IPS-NIHi11 (cell line): ENCODE measurements at places on chromosomes 2 and 18.

- no peak for DNase-seq
These were observed 118.8 kb downstream of the LDLRAD4 start for GRCh38 chr18:13337369-13337768.

DNA sequence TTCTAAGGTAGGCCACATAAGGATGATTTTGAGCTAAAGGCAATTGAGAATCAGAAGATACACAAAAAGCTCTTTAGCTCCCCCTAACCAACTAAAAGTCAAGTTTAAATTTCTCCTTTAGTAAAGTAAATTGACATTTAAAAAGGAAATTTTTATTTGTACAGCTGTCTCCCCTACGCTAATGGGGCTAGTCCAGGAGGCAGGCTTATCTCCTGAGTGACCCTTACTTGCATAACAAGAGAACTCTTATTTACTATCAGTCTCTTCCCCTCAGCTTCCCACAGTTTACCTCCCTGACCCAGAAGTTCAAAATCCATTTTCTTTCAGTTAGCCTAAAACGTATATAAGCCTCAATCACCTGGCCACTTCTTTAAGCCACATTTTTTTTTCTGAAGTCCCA is 1002.8 kb upstream of the NRXN1 start:
- DNase-seq, result no peak

- DNase-seq, result no peak
These were observed 804.5 kb downstream of the TDRD15 start for GRCh38 chr2:21928292-21928691.

DNA sequence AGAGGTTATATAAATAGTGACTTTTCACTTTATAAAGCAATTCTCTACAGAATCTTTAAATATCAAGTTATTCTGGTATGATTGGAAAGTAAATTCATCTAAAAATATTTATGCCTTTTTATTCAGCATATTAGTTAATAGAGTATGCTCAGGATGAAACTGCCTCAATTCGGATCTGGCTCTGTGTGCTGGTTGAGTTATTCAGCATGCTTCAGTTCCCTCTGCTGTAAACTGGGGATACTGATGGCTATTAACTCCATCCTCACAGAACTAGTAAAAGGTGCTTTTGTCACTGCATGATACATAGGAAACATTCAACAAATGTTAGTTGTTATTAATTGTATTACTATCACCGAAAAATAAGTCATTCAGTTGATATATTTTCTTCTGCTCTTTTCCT is 250.3 kb downstream of the NRXN1 start:
- no peak for DNase-seq

- DNase-seq, result no peak
These were observed 43.6 kb downstream of the MRPS5 start for GRCh38 chr2:95077861-95078603.

- no peak for DNase-seq
These were observed 62.0 kb upstream of the CAB39 start for GRCh38 chr2:230650585-230651137.

DNA sequence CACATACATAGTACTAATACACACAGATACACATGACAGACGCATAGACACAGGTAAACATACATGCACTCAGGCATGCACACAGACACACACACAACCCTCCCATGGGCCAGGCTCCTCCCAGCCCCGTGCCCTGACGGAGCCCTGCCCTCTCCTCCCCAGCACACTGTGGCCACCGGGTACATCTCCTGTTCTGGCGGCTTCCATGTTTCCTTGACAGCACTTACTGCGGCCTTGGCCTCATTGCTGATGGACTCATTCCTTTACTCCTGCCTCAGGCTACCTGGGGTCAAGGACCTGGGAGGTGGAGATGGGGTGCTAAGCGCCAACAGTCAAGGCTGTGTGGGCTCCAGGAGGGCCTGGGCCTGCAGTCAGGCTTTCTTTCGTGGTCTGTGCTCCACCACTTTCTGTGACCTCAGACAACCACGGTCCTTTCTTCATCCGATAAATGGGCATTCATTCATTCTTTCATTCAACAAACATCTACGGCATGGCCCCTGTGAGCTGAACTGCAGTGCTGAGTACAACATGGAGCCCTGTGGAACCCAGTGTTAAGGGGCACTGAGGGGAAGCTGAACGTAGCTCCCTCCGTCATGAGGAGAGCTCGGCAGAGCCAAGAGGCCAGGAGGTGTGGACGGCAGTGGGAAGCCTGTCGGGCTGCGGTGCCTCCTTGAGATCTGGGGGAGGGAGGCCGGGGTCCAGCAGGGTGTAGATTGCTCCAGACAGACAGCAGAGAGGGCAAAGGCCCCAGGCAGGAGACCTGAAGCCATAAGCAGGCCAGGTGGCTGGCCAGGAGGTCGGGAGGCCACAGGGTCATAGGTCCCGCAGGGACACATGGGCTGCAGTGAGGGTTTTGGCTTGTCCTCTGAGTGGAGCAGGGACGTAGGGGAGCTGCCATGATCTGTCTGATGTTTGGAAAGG is 190.4 kb upstream of the HDAC4 start:
- DNase-seq, result no peak

- no peak for DNase-seq
These were observed 13.1 kb downstream of the CYRIA start for GRCh38 chr2:16652296-16653082.

DNA sequence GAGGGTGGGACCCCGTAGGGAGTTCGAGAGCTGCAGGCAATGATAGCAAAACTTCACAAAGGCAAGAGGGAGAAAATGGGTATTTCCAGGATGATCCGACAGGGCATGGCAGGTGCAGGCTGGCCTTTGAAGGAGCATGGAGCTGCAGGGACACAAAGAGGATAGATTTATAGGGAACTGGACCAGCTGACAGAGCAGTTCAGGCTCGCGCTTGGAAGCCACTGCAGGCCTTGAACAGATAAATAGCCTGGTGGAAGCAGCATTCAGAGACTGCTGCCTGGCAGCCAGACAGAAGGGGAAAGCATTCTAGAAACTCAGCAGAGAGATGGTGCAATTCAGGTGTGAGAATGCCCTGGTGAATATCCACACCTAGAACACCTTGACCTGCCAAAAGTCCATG is 29.3 kb upstream of the CREG2 start:
- DNase-seq, result no peak

DNA sequence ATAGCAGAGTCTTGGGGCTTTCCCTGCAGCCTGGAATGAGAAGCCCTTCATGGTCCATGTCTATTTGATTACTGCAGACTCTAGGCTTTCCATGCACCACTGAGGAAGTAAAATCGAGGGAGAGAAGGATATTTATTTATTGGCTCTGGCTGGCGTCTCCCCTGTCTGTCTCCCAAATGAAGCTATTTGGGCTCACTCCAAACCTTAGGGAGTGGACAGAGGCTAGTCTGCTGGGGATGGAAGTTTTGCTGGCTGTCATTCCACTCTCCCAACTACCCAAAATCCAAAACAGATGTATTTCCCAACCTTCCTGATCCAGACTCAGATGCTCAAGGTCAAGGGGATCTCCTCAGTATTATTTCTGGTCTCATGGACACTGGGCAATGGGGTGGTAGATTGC is 33.7 kb downstream of the TMEM17 start:
- DNase-seq, result no peak

DNA sequence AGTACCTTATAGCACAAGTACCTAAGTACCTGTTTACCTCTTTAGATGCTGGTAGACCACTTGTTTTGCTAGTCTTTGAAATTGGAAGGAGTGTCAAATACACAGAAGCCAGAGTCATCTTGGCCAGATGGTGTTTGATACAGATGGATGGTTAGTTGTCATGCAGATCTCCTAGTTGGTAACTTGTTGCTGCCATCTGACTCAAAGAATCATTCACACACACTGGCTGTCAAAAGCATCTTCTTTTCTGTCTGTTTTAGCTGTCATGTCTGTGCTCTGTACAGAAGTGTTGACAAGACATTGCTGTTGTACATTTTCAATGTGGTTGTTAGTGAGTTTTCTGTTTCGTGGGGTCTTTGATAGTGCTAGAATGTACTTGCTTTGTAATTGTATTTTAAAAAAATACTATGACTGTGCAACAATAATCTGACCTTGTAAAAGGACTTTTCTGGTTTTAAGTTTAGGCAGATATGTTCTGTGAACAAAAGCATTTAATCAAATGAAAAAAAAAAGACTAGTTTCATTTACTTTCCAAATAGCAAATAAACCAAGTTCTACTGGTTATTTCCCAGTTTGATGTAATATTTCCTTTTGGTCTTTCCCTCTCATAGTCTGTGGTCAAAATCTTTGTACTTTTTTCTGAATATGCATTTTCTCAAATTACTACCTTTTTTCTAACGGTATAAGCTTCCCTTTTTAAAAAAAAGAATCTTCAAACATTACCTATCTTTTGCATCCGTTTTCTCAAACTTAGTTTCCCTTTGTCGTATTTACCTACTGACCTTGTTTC is 39.9 kb downstream of the TANK start:
- no peak for DNase-seq

GRCh38 chr2:7226501-7226900 is 309.3 kb downstream of the RNF144A start:
- no peak for DNase-seq

DNA sequence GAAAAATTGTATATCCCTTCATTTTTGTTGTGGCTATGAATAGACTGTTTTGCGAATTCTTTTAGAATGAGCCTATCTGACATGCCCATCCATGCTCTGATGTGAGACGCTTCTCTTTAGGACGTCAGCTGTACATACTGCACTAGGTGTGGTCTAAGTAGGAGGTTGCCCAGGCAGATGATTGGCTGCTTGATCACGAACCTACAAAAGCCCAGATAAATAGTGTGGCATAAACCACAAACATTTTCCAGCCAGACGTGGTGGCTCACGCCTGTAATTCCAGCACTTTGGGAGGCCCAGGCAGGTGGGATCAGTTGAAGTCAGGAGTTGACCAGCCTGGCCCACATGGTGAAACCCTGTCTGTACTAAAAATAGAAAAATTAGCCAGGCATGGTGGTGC is 251.8 kb downstream of the AGAP1 start:
- no peak for DNase-seq

GRCh38 chr18:70420146-70420898 is 131.5 kb downstream of the SOCS6 start:
- DNase-seq, result no peak

DNA sequence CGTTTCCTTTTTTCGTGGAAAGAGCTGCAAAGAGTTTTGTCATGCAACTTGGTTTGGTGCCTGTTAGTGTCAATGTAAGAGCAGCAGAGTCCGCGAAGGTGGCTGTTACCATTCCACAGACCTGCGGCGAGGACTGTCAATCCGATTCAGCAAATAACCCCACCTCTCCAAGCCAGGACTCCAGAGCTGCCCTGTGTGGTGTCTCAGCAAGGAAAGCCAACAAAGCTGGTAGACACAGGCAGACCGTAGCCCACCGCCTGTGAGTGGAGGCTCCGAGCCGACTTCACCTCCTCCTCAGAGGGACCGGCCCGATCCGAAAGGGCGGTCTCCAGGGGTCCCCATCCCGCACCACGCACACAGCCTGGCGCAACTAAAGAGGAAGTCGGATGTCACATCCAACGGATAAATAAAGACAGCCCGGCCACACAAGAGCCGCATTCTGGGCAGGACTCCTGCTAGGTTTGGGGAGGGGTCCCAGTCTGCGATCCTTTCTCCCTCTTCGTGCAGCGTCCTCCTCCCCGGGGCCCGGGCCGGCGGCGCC is 819 bp downstream of the ANKRD44 start:
- peak; percentile 23 for DNase-seq

- DNase-seq, result no peak
These were observed 35.3 kb downstream of the ZCCHC2 start for GRCh38 chr18:62558015-62558663.
